NCI-H1436 treated with DMSO at 0.1 percent for 48 hours (cell line): ENCODE measurements at places on chromosomes 6 and 20.

DNA sequence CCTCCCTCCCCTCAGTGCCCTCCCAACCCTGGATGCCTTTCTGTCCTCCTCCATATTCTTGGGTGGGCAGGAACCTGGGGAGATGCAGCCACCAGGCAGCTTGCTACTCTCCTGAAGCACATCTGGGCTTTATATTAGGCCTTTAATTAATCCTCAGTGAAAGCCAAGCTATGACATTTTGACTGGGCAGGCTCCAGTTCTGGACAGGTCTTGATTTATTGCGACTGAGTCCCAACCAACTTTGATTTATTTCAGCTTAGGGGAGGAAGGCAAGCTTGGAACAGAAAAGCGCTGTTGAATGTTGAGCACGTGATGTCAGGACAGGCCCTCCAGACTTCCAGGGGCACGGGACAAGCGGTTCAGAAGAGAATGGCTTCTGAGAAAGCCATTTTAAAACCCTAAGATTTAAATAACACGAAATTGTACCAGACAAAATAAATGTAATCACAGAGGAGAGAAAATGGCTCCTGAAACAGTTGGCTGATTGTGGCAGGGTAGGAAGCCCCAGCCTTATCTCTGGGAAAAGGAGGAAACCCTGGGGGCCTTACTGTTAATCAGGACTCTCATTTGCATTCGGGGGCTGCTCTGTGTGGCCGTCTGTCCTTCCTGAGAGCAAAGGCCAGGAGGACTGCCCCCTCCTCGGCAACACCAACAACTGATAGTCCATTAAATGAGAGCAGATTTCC is 294.2 kb downstream of the FOXC1 start:
- no peak for DNase-seq

DNA sequence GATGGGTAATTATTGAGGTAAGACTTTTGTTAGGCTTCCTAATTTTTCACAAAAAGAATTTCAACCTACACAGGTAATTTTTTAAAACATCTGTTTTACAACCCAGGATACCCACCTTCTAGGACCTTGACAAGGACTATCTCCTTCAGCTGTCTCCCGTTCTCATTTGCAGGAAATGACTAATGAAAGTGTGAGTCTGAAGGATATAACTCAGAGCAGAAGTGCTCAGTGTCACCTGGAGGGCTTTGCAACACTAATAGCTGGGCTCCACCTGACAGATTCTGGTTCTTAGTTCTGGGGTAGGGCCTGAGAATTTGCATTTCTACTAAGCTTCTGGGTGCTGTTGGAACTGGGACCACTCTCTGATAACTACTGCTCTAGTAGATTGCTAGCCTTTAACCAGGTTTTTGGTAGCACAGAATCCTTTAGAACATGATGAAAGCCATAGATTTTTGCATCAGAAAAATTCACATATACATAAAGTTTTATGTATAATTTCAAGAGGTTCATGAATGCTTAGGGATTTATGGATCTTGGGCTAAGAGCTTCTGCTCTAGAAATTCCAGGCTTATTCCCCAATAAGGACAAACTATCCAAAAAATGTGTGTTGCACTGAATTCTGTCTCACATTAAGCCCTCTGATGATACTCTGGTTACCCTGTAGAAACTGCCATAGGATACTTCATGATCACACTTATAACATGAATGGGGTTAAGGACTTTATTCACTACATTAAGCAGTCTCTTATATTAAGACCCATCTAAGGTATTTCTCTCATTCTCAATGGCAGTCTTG is 30.3 kb downstream of the AK9 start:
- no peak for DNase-seq

GRCh38 chr6:5132731-5133130 is 47.6 kb downstream of the PPP1R3G start:
- DNase-seq: no peak

DNA sequence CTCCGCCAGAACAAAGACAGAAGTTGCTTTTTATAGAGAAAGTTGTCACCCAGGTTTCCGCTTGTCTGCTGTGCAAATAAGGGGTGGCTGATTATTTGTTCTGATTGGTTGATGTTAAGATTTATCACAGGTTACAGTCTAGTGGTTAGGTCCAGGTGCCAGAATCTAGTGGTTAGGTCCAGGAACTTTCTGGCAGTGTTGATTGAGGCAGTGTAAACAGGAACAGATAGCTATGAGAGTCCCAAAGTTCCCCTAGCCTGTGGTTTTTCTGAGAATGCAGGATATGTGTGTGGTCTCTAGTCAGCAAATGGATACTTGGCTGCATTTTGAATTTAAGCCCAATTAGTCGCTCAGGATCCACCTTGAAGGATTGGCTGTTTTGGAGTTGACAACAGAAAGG is 148.0 kb downstream of the TMEM200A start:
- no peak for DNase-seq

DNA sequence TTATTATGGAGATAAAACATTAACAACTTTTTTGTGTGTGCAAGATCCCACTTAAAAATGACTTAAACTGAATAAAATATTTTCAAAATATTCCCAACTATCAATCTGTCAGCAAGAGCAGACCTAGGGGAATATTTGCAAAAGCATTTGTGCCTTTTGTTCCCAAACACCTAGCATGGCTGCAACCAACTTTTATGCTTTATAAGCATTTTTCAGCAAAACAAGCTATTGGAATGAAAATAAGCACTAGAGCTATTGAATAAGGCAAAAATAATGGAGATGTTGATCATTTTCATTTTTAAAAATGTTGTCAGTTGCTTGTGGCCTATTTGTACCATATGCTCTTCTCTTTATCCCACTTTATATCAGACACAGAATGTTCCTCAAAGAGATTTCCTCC is 28.2 kb upstream of the CEP162 start:
- DNase-seq: no peak

- DNase-seq: no peak
These were observed 42.2 kb upstream of the TGM6 start for GRCh38 chr20:2338411-2339066.

DNA sequence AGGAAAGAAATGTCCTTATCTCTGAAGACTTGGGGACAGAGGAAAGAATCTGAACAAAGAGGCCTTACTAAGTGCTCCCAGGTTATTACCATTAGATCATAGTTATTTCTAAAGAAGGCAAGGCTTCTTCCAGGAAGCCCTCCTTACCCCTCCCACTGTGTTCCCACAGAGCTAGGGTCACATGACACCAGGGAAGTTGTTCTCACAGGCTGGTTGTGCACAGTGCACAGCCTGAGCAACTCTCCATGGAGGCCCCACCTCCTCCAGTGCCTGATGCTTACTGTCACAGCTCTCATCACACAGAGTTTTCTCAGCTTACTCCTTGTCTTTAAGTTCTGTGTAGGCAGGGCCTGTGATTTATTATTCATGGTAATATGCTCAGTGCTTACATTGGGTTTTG is 68.9 kb upstream of the SCGN start:
- DNase-seq: no peak

DNA sequence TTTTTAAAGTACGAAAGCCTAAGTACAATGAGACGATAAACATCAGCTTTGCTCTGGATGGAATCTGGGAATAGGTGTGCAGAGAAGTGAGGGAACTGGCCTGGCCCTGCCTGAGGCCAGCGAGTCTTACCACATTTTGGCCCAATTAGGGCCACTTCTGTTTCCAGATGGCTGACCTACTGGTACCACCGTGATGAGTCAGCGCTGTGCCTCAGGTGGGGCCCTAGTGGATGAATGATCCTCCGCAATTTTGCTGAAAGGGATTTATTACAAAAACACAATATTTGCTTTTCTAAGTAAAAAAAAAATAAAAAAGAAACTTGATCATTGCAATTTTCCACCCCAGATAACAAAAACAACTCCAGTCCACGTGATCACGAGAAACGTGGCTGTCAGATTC is 22.5 kb downstream of the INSM1 start:
- no peak for DNase-seq

DNA sequence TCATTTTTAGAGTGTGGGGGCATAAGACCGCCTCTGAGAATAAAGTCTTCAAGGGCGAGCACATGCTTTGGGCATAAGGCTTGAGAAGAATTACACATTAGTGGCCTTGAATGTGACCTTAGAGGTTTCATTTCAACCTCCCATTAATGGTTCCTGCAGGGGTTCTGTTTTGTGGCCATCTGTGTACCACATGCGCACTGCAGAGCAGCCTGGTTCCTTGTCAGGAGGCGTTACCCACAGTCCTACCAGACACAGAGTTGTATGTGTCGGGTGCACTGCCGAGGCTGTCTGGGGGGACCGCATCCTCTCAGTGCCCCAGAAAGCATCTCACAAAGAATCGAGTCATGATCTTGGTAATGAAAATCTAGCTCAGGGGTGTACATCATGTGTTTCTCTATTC is 115.7 kb downstream of the B3GAT2 start:
- no peak for DNase-seq

- DNase-seq: no peak
These were observed 97.8 kb downstream of the WDR27 start for GRCh38 chr6:169604076-169604475.

- no peak for DNase-seq
These were observed 18.6 kb upstream of the MCM3 start for GRCh38 chr6:52303178-52303577.

DNA sequence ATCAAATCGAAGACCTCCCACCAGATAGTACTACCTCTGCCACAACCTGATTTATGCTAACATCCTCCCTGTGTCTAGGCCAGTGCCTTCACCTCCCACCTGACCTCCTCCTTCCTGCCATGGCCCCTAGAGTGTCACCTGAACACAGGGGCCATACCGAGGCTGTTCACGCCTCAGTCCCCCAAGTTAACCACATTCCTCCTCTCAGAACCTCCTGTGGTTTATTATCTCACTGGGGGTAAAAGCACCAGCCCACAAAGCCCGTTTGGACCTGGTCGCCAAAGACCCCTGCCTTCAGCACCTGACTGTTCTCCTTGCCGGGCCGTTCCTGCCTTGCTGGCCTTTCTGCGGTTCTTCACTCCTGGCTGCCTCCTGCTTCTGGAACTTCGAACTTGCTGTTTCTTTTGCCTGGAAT is 13.7 kb downstream of the MAS1 start:
- no peak for DNase-seq

- no peak for DNase-seq
These were observed 308.2 kb downstream of the FARS2 start for GRCh38 chr6:5569491-5569890.

- DNase-seq: no peak
These were observed 45.8 kb upstream of the PIM1 start for GRCh38 chr6:37123957-37124729.

GRCh38 chr6:129359811-129360681 is 349.9 kb downstream of the ARHGAP18 start:
- no peak for DNase-seq

DNA sequence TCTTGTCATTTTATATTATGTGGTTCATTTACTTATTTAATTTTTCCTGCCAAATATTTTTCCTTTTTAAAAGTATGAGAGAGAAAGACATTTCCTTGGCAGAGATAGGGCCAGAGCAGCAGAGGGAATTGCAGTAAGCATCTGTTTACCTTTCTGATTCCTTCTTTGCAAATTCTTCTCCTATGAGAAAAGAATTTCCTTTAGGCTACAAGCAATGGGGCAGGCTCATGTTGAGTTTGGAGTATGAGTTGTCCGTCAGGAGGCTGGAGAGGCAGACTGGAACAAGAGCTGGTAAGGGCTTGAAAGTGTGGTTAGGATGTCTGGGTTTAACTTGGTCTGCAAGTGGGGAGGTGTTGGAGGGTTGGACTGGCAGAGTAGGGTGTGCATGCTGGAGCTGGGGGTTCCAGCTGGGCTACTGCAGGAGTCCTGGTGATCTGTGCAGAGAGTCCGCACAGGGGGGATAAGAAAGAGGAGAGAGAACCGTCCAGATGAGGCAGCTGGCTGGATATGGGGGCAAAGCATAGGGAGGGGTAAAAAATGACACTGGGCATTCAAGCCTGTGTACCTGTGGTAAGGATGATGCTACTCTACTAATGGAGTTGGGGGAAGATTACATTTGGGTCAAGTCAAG is 19.7 kb downstream of the TIAM2 start:
- no peak for DNase-seq

- no peak for DNase-seq
These were observed 29.5 kb downstream of the MTHFD1L start for GRCh38 chr6:150894935-150895552.

DNA sequence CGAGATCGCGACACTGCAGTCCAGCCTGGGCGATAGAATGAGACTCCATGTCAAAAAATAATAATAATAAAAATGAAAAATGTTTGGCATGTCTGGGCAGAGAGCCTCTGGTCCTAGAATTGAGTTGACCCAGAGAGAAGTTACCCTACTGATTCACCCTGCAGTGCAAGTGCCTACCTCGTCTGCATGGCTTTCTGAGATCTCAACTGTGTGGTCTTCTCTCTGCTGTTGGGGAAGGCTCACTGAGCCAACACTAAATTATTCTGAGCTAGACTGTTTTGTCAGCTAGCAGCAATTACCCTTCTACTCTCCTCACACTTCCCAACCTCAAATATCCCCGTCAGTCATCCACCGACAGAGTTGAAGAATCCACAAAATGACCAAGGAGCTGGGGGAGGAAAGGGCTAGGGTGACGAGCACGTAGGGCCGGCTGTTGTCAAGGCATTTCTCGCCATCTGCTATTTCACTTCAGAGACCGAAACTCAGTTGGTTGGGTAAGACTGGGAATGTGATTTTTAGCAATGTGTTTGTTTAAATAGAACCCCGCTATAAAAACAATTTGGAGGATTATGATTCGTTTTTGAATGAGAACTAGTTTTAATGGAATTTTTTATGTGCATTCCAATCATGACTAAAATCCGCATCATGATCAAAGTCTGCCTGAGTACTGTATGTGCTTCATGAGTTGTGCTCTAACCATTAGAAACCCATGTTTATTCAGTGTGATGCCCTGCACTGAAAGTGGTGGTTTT is 9.4 kb downstream of the MAS1 start:
- no peak for DNase-seq

DNA sequence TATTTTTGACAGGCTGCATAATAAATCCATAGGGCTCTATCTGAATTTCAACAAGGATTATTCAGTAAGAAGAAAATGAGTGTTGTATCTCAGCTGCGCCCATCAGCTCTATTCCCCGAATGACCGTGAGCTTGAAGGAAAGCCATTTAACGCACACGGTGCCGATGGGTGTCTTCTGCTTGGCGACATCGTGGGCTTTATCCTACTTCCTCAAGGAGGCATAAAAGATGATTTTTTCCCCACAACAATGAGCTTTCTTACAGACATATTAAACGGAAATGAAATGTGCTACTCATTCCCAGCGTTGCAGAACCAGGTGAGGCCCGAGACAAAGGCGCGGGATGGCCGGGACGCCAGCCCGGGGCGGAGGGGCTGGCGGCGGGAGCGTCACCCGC is 710 bp downstream of the DYNLT1 start:
- no peak for DNase-seq

GRCh38 chr20:59146780-59147565 is 16.6 kb upstream of the ZNF831 start:
- DNase-seq: no peak
